ENCODE measurements at places on chromosomes 6 and 20.

GRCh38 chr6:5086294-5086890, 1.3 kb downstream of the PPP1R3G start:
- DNase-seq, result no peak

GRCh38 chr6:54308289-54308985, at the start of gene TINAG:
TSS of gene TINAG (plus strand) at chr6:54308441. CDS start at chr6:54308551, 110 bp downstream.
- DNase-seq, result no peak

GRCh38 chr20:48454671-48455490, 372.9 kb downstream of the PREX1 start:
- no peak for DNase-seq

GRCh38 chr6:76840865-76841264, 622.4 kb downstream of the HTR1B start:
- DNase-seq, result no peak

GRCh38 chr6:52981222-52981900, 13.7 kb downstream of the GSTA4 start:
- DNase-seq, result no peak

DNA sequence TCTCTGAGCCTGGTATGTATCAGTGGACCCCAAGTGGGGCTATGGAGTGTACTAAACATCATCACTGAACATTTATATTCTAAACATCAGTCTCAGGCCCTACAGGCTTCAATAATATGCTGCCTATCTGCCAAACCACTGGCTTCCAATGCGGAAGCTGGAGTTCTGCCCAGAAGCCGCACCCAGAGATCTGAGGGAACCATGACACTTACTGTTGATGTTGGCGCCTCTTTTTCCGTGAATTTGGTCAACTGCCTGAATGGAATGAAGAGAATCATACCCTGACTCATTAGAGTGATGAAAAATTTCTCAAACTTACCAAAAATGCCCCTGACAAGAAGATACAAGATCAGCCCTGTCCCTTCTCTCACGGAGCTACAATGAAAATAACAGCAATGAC, 66.2 kb downstream of the SLC22A23 start:
- no peak for DNase-seq

DNA sequence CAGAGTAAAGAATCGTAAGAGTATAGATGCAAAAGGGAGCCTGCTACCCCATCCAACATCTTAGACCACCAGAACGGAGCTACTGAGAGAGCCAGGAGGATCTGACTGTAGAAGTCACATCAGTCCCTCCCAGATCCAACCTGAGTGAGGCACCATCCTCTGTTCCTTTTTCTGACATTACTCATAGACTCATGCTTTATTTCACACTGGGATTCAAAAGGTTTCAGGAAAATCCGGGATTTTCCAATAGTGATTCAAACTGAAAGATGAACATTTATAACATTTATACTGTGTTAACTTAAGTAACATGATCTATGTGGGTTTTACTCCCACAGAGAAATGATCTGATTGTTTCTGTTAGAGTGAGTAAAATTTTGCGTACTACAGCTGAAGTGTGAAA, 868.6 kb upstream of the GJE1 start:
- DNase-seq, result no peak

DNA sequence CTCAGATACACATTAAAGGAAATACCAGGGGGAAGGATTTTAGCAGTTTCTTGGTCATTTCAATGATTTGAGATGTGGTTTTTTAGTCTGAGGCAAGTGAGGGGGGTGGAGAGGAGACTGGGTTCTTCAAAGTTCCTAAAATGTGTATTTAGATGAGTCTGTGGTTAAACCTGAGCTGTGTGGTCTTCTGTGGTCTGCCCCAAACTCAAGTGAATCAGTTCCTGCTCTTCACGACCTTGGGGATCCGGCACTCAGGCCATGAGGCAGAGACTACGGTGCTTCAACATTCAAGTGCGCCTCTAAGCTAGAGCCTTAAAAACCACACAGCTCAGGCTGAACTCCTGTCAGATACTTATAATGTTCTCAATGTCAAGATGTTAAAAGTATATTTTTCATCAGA, 406.7 kb downstream of the LMBRD1 start:
- no peak for DNase-seq

- DNase-seq, result no peak
Observed at GRCh38 chr6:149140910-149141290, 176.6 kb upstream of the TAB2 start.

GRCh38 chr6:100347901-100348550, 116.7 kb downstream of the SIM1 start:
- DNase-seq, result no peak

GRCh38 chr6:52538901-52539354, 37.9 kb downstream of the TRAM2 start:
- DNase-seq, result no peak

GRCh38 chr20:38209054-38209675, 44.1 kb upstream of the TGM2 start:
- DNase-seq, result no peak

GRCh38 chr6:6968357-6968730, 139.4 kb upstream of the RREB1 start:
- DNase-seq, result no peak

DNA sequence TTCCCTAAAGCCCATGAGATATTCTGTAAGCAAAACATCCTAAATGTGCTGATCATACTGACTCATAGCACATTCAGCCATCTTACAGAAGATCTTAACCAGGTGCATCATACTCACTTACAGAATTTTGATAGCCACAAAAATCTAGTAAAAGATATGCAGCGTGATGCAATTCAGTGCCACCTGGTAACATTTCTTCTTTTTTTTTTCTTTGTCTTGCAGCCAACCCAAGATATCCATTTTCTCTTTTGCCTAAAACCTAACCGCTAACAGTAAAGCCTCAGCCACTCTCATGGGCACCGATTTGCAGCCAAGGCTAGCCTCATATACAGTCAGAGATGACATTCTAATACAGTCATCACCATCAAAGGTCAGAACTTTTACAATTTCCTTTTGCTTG, 293.3 kb downstream of the HACE1 start:
- no peak for DNase-seq

DNA sequence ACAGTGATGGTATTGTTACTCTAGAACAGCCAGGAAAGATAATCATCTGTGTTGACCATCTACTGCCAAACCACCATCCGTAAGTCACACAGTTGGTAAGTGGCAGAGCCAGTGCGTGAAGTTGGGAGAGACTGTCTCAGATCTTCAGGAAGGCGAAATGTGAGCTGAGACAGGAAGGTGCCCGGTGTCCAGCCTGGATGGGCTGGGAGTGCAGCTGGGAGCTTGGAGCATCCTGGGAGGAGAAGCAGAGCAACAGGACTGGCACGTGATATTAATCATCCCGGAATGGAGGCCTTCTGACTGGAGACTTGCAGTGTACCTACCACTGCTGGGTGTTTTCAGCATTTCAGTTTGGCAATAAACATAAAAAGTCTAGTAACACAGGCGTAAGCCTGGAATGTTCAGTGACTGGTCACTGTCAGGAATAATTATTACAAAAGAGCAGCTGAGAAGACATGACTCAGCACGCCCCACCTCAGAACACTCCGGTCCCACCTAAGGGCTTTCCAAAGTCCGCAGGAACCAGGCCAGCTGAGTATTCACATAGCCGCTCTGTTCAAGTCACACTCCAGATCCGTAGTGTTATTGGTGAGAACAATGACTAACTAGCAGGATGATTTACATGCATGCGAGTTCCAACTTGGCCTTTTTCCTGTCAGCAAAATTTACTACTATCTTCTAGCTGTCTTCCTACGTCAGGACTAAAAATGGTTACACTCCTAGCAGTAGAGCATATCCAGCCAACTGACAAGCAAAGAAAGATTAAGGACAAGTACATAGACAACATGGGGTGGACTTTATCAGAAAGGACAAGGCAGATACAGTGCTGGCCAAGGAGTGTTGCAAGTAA, 45.1 kb upstream of the PNRC1 start:
- DNase-seq, result no peak

- no peak for DNase-seq
Observed at GRCh38 chr6:5552243-5552642, 290.9 kb downstream of the FARS2 start.

GRCh38 chr6:3195420-3195694, 32.1 kb downstream of the TUBB2B start:
- DNase-seq, result no peak

DNA sequence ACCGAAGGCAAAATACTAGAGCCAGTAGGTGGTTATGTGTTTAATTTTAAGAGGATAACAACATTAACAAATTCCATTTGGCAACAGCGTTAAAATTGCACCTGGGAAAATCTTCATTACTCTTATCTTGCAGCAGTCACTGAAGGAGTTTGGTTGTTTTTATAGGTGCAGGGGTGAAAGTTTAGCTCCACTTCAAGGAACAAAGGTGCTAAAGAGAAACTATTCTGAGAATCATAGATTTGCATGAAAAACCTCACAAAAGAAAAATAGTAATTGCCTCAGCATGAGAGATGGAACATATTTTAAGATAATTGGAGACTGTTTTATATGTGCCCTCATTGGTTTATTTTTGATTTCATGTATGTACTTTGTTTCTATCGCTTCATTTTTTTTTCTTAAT, 444.4 kb downstream of the UTRN start:
- no peak for DNase-seq

DNA sequence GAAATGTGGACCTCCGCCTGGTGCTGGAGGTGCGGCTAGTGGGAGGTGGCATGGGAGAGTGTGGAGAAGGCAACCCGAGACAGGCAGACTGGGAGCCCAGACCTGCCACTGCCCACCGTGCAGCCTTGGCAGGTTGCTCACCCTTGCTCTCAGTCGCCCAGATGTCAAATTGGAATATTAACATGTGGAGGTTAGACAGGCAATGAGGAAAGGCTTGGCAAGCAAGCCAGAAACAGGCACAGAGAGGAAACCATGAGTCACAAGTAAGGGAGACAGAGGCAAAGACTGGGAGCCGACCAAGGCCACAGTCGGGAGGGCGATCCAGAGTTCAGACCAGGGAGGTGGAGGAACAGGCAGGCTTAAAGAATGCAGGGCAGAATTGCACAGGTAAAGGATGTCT, 178.2 kb downstream of the FOXC1 start:
- no peak for DNase-seq

GRCh38 chr6:68635706-68636513, 828 bp downstream of the ADGRB3 start:
- peak; percentile 42 for DNase-seq

DNA sequence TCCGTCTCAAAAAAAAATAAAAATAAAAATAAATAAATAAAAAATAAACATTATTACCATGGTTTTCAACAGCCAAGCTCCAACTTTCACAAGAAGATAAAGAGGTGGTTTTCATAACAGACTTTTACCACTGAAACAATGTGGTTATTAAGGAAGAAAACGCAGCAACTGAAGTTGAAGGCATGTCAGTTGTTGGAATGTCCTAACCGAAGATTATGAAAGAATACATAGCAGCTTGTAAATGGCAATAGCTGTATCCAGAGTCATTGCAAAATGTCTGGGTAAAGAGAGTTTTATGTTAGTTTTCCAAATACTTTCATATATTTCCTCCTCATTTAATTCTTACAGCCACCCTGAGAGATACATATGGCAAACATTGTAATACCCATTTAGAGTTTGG, 161.6 kb upstream of the MARCKS start:
- no peak for DNase-seq

DNA sequence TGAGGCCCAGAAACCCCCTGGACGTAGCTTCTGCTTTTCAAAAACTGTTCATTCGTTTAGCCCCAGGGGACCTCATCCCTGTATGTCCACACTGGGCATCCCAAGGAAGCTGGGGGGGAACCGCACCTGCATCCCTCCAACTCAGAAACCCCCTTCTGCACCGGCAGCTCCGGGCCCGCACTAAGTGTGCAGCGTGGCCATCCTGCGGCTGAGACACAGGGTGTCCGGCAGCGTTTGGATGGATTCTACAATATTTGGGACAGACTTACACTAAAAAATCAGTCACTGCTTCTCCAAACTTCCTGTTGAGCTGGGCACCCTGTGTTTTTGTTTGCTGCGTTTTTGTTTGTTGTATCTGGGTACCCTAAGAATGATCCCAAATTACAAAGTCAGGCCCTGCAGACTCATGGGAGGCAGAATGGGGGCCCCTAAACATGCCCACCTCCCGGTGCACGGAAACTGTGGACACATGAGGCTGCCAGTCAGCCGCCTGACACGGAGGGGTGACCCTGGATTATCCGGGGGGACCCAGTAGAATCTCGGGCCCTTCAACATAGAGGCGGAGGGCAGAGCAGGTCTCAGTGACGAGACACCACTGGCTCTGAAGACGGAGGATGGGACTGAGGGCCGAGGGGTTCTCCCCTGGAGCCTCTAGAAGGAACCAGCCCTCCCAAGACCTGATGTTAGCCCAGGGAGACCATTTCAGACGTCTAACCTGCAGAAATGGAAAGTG, 88.2 kb upstream of the BHLHE23 start:
- peak; percentile 1 for DNase-seq

- no peak for DNase-seq
Observed at GRCh38 chr20:12171923-12172524, 254.3 kb downstream of the BTBD3 start.

DNA sequence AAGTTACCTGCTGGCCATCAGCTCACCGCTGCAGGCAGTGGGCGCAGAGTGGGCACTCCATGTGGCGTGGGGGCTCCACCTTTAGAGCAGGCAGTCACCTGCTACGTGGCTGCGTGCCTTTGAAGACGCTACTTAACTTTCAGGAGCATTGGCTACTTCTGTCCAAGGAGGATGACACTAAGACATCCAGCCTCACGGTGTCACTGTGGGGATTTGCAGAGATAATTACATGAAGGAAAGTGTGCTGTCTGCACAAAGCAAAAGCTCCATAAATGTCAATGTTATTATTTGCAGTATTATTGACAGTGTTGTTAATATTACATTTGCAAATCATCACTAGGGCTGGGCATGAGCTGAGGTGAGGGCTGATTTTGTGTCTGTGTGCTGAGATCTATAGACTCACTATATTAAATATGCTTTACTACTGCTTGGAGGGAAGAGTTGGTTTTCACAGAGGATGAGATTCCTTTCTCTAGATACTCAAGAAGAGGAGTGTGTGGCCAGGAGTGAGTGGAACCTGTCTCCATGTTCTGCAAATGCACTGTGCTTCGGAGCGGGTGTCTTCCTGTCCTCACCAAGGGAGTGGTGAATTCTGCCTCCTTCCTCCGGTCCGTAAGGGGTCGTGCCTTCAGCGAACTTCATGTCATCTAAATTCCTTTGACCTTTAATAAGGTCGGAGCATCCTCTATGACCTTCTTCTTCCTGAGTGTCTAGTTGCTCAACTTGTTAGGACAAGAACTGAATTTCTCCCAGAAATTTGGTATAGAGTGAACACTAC, 165.8 kb upstream of the SYNDIG1 start:
- DNase-seq, result peak; percentile 64

DNA sequence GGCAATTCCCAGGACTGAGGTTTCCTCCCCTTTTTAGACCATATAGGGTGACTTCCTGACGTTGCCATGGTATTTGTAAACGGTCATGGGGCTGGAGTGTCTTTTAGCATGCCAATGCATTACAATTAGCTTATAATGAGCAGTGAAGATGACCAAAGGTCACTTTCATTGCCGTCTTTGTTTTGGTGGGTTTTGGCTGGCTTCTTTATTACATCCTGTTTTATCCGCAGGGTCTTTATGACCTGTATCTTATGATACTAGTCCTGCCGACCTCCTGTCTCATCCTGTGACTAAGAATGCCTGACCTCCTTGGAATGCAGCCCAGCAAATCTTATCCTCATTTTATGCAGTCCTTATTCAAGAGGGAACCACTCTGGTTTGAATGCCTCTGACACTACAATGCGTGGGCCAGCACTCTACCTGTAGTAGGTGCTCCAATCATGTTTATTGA, 190.1 kb downstream of the KCNQ5 start:
- DNase-seq, result no peak

- no peak for DNase-seq
Observed at GRCh38 chr6:107977283-107977682, 19.3 kb upstream of the SEC63 start.

GRCh38 chr6:108870357-108870756, 22.1 kb downstream of the ARMC2 start:
- no peak for DNase-seq

GRCh38 chr6:40148882-40149573, 214.8 kb upstream of the MOCS1 start:
- peak; percentile 11 for DNase-seq
